ENCODE measurements at places on chromosomes 5 and 9.

GRCh38 chr5:159301466-159301865 is 28.8 kb downstream of the IL12B start:
- DNase-seq = no peak

DNA sequence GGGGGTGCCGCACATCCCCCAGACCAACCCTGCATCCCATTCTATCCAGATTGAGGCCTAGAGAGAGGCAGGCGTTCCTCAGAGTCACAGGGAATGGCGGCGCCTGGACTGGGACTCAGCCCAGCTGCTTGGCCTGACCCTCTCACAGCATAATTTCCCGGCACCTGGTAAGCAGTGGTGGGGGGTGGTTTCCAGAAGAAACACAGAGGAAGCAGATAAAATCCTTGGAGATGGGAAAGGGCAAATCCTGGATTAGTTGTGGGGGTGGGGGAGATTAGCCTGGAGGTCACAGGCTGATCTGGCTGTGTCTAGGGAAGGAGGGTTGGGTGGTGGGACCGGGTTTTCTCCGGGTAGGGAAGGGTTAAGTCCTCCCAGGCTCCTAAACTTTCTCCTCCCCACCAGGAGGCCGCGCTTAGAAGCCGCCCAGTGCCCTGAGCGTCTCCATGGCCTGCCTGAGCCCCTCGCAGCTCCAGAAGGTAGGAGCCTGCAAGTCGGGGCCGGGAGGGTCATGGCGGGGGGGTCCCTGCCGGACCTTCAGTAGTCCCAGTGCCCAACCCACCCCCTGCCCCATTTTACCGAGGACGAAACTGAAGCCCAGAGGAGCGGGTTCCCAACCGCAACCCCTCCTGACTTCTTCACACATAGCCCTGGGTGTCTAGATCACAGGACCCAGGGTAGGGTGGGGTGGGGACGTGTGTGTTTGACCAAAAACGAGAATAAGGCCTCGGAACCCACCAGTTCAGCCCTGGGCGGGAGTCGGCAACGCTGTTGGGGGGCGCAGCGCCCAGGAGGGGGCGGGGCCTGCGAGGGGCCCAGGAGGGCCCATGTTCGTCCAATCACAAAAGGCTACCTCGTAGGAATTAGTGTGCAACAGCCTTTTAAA is 1.3 kb downstream of the PHYHD1 start:
- DNase-seq = no peak

DNA sequence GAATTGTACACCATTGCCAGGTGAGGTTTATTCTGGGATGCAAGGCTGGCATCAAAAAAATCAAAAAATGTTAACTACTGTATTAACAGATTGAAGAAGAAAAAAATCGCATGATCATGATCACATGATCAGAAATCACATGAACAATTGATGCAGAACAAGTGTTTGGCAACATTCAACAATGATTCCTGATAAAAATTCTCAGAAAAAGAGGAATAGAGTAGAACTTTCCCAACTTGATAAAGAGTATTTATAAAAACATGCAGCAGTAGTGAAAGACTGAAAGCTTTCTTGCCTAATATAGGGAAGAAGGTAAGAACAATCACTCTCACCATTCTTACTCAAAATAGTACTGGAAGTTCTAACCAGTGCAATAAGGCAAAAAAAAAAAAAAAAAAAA is 16.4 kb downstream of the SLCO4C1 start:
- no peak for DNase-seq

DNA sequence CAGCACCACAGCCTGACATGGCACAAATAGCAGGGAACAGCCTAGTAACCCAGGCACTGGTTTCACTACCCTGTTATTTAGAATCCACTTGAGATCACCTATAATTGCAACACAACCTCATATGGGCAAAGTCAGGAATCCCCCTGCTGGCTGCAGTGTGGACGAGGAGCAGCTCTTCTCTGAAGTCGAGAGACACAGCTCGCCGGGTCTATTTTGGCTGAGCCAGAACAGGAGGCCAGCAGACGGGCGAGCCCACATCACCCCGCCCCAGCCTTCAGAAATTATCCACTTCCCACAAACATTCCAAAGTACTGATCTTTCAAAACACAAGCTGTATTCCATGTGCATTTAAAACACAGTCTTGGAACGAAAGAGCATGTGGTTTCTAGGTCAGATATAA is 179.0 kb downstream of the ROR2 start:
- DNase-seq = peak; percentile 69

DNA sequence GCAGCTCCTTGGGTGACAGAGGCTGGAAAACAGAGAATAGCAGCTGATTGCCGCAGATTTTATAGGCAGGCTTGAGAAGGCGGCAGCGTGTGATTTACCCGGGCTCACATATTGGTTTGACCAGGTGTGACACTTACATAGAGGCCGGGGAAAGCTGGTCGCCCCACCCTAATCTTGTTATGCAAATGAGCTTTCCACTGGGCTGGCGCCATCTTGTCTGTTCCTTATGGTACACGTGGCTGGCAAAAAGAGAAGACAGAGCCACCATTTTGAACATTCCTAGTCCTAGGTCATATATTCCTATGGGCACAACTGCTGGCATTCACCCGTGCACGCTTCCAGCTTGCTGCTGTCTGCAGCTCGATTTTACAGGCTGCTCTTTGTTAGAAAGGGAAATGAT is 11.3 kb upstream of the SPZ1 start:
- DNase-seq = no peak

DNA sequence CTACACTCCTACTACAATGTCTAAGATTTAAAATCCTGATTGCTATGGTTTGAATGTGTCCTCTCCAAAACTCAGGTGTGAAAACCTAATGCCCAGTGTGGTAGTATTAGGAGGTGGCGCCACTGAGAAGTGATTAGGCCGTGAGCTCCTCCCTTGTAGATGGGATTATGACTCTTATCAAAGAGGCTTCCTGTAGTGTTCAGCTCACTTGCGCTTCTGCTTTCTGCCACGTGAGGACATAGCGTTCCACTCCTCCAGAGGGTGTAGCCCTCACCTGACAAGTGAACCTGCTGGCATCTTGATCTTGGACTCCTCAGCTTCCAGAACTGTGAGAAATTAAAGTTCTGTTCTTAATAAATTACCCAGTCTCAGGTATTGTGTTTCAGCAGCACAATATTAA is 33.0 kb upstream of the WHRN start:
- no peak for DNase-seq
